Thymus (tissue), 14 donors: ENCODE measurements at places on chromosomes 11 and 22. TPM values are rescaled to one million over a fixed set of nuclear protein-coding genes. Genes with fewer than 3 reads are reported as not detected.

C11orf52 gene
- 1.3 TPM for total RNA-seq

LRRC4C gene
- total RNA-seq: 1.6 TPM

LIF gene
- total RNA-seq: 0.90 TPM

IL10RA gene
- total RNA-seq: 22.7 TPM

EEF1G gene
- 1,700 TPM for total RNA-seq

RNASEH2C gene
- total RNA-seq: 85.9 TPM

DGAT2 gene
- total RNA-seq: 8.5 TPM

HSPB2 gene
- 0.19 TPM for total RNA-seq

YAP1 gene
- 10.5 TPM for total RNA-seq

FBLN1 gene
- 9.3 TPM for total RNA-seq

OR52I2 gene
- total RNA-seq: 0.09 TPM

RAG1 gene
- total RNA-seq: 1,091 TPM

PKP3 gene
- total RNA-seq: 7.7 TPM

MS4A4E gene
- total RNA-seq: 0.24 TPM

OR2AT4 gene
- not detected for total RNA-seq

ZNRD2 gene
- total RNA-seq: 40.7 TPM

MPPED2 gene
- 1.1 TPM for total RNA-seq

PANX2 gene
- 0.09 TPM for total RNA-seq

GP1BB gene
- total RNA-seq: 2.1 TPM

KLHDC7B gene
- total RNA-seq: 6.0 TPM

NEU3 gene
- total RNA-seq: 14.4 TPM

MMP27 gene
- total RNA-seq: not detected

KRTAP5-3 gene
- not detected for total RNA-seq

MPEG1 gene
- 55.0 TPM for total RNA-seq

UPK3A gene
- total RNA-seq: 0.47 TPM

PDE3B gene
- total RNA-seq: 9.8 TPM

PATE2 gene
- 0.09 TPM for total RNA-seq

APOBEC3H gene
- 1.6 TPM for total RNA-seq

LARGE1 gene
- 3.1 TPM for total RNA-seq

SLC22A8 gene
- total RNA-seq: not detected

P2RX6 gene
- 0.66 TPM for total RNA-seq

ACRV1 gene
- not detected for total RNA-seq

SCGB1D2 gene
- 0.80 TPM for total RNA-seq

OR51B5 gene
- 0.14 TPM for total RNA-seq

PGA5 gene
- total RNA-seq: 0.19 TPM

CCDC116 gene
- 0.09 TPM for total RNA-seq

SCGB1A1 gene
- total RNA-seq: 1.5 TPM

SCGB2A2 gene
- total RNA-seq: 2.7 TPM

AGBL2 gene
- total RNA-seq: 2.7 TPM

HTR3A gene
- 0.52 TPM for total RNA-seq

OPCML gene
- 0.09 TPM for total RNA-seq

BARX2 gene
- total RNA-seq: 0.14 TPM

PIK3IP1 gene
- 64.4 TPM for total RNA-seq

BEST1 gene
- total RNA-seq: 0.47 TPM

SMIM35 gene
- 0.05 TPM for total RNA-seq

KIAA1671 gene
- total RNA-seq: 4.1 TPM

EFCAB6 gene
- 1.1 TPM for total RNA-seq

AAMDC gene
- total RNA-seq: 22.2 TPM

USP2 gene
- 0.19 TPM for total RNA-seq

MIAT gene
- total RNA-seq: 1.1 TPM

PIWIL4 gene
- total RNA-seq: 2.5 TPM

FIBIN gene
- total RNA-seq: 1.9 TPM

OR52H1 gene
- 0.05 TPM for total RNA-seq

CHRM1 gene
- total RNA-seq: not detected

FREY1 gene
- total RNA-seq: 0.52 TPM

VSTM5 gene
- total RNA-seq: 0.19 TPM

LMF2 gene
- 23.5 TPM for total RNA-seq

OR8D4 gene
- total RNA-seq: not detected
